Testis (tissue), 5 donors: ENCODE measurements at places on chromosomes 2 and 18.

DNA sequence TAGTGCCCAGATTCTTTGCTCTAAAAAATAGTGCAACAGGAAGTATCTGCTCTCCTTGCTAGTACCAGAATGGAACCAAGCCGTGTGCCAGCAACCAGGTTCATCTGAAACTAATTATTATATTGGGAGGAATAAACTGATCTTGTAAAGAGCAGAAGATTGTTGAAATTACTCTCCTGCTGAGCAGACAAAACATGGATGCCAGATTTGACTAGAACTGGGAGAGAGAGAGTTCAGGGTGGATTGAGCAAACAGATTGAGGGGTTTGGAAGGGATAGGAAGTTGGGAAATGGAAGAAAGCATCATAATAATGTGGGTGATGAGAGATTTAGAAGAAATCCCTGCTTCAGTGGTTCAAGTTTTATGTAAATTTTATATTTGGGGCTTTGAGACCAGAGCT lies 160.1 kb upstream of the RASGRP3 start:
- DNase-seq, result no peak
- no peak overlapping the region for H3K4me3 ChIP-seq
- no peak overlapping the region for H3K27ac ChIP-seq
- H3K27me3 ChIP-seq, result no peaks in the 10 kb centered on the region
- H3K4me1 ChIP-seq, result no peaks in the 10 kb centered on the region
- H3K36me3 ChIP-seq, result no peaks in the 10 kb centered on the region

DNA sequence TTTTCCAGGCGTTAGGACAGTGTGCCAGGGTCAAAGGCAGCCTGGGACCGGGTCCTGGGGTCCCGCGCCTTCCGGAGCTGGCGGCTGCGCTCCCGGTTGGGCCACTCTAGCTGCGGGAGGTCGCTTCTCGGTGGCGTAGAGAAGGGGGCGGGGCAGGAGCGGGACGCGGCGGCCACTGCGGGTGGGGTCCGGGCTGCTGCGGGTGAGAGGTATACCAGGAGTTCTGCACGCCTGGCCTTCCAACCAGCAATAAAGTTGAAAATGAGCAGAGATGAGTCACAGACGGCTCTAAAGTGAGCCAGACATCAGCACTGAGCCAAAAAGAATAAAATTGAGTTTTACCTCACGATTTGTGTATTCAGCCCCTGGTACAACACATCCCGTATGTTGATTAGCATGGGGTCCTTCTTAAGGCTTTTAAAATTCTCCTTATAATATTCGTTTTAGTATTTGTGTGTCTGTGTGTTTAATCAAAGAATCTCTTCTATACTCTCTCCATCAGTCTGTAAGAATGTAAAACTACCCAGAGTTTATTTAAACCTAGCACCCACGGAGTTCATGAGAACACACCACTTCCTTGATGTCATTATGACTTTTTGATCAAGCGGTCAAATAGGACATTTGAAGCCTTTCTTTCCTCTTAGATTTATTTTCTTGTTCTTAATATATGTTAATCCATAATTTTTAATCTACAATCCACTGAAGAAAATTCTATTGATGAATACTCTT lies at the start of gene C1GALT1C1L:
TSS of gene C1GALT1C1L (minus strand) at position 108 of the 729 bp plus-strand sequence. CDS start at position 1, 107 bp downstream.
- H3K4me1 ChIP-seq, result no peaks in the 10 kb centered on the region
- H3K4me3 ChIP-seq, result peak within 1 kb of the TSS; percentile 44
- no peaks in the 10 kb centered on the region for H3K36me3 ChIP-seq
- peak; percentile 82 for DNase-seq

GRCh38 chr2:177692783-177693269 lies 300.3 kb downstream of the AGPS start:
- DNase-seq, result no peak
- H3K27ac ChIP-seq, result no peak overlapping the region
- no peaks in the 10 kb centered on the region for H3K4me1 ChIP-seq
- H3K4me3 ChIP-seq, result no peak overlapping the region
- no peaks in the 10 kb centered on the region for H3K27me3 ChIP-seq
- H3K36me3 ChIP-seq, result no peaks in the 10 kb centered on the region

DNA sequence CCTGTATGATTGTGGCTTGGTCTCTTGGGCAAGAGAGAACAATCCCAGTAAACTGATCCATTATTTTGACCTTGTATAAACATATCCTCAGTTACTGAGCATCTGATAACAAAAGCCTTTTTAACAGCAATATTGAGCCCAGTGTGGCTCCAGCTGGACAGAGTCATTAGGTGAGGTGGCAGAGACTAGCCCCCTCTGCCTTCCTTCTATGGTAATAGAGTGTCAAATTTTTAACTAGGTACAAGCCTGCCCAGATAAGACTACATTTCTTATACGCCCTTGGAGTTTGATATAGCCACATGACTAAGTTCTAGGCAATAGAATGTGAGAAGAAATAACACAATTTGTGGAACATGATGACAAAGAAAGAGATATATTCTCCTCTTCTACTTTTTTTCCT lies 56.2 kb downstream of the HNMT start:
- no peak overlapping the region for H3K4me3 ChIP-seq
- H3K27ac ChIP-seq, result no peak overlapping the region
- no peaks in the 10 kb centered on the region for H3K36me3 ChIP-seq
- H3K27me3 ChIP-seq, result no peaks in the 10 kb centered on the region
- DNase-seq, result no peak
- no peaks in the 10 kb centered on the region for H3K4me1 ChIP-seq

DNA sequence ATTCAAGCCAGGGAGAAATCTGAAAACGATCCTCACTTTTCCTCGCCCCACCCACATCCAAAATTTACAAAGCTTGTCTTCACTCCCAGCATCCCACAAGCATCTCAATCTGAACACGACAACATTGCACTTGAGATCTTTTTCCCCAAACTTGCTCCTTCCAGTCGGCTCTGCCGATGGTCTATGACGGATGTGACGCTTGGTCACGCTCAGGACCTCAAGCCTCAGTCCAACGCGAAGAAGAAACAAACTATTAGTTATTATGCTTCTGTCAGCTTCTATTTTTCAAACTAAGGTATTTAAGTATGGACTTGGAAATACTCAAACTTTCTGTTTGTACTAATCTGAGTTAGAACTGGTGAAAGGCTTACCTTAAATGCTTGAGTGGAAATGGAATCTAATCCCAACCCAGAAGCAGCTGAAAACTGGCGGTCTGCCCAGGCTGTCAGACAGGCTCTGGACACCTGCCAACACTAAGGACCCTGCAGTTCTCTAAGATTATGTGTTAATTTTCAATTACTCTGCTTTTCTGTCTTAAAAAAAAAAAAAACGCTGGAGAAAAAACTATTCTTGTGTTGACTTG lies 132.1 kb upstream of the DNMT3A start:
- no peaks in the 10 kb centered on the region for H3K4me1 ChIP-seq
- no peak overlapping the region for H3K27ac ChIP-seq
- no peaks in the 10 kb centered on the region for H3K27me3 ChIP-seq

GRCh38 chr2:12299431-12299830 lies 417.3 kb upstream of the TRIB2 start:
- no peak overlapping the region for H3K4me3 ChIP-seq
- no peaks in the 10 kb centered on the region for H3K4me1 ChIP-seq
- DNase-seq, result no peak
- H3K27ac ChIP-seq, result no peak overlapping the region

DNA sequence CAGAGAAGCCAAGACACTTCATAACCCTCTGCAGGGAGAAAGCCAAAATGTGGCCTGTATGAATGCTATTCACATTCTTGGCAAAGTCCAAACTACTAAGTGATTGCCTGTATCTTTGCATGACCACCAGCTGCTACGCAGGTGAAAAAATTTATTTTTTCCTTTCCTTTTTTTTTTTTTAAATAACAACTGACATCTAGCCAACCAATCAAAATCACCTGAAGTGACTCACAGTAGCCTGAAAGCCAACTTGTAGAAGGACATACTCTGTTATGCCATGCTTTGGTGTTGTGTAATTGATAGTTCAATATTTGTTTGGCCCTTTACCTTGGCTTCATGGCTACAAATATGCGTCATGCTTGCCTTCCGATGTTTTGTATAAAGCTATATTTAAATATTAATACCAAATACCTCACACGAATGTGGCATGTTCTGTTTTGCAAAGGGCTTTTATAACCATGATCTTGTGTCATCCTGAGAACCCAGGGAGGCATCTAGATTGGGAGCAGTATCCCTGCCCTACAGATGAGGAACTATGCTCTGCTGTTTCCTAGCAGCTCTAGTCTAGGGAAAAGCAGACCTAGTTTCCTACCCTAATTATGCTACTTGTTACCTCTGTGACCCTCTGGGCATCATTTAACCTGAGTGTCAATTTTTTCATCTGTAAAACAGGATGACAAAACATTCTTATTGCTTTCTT lies 102.1 kb downstream of the MYOM1 start:
- H3K4me1 ChIP-seq, result no peaks in the 10 kb centered on the region
- no peak for DNase-seq
- H3K4me3 ChIP-seq, result no peak overlapping the region
- H3K27ac ChIP-seq, result no peak overlapping the region

GRCh38 chr18:13680612-13681011 lies 45.7 kb downstream of the FAM210A start:
- no peak overlapping the region for H3K27ac ChIP-seq
- H3K36me3 ChIP-seq, result no peaks in the 10 kb centered on the region
- no peak overlapping the region for H3K4me3 ChIP-seq

GRCh38 chr2:31213601-31214443 lies 3.5 kb downstream of the CAPN14 start:
- H3K4me3 ChIP-seq, result no peak overlapping the region
- DNase-seq, result no peak
- no peaks in the 10 kb centered on the region for H3K36me3 ChIP-seq
- no peaks in the 10 kb centered on the region for H3K4me1 ChIP-seq
- no peaks in the 10 kb centered on the region for H3K27me3 ChIP-seq
- H3K27ac ChIP-seq, result no peak overlapping the region

GRCh38 chr2:78397198-78397597 lies 628.3 kb upstream of the REG3G start:
- H3K27ac ChIP-seq, result no peak overlapping the region
- DNase-seq, result no peak
- no peak overlapping the region for H3K4me3 ChIP-seq
- no peaks in the 10 kb centered on the region for H3K36me3 ChIP-seq

DNA sequence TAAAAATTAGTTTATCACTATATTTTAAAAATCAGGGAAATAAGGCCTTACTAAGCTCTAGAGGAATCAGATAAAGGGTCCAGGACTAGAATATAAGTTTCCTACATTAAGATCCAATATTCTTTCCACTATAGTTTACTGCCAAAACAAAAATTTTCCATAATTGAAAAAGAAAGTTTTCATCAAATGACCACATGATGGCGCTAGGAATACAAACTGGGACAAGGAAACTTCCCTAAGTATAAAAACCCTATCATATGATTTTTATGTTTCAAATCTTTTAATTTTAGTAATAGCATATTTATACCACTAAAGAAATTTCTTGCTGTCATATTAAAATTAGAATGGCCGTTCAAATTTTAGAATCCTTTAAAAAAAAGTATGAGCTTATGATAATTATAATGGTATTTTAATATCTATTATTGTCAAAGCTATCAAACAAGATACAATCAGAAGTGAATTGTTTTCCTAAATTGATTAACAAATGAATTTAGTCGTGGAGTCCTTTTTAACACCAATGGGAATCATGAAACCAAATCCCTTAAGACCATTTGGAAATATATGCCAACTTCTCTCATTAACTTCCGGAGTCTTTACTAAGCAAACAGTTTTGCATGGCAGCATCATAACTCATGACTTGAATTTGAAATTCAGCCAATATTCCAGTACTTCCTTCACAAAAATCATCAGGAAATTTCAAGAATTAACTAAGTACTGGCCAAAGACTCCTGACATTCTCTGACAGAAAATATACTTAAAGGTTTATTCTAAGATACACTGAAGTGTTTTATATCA lies 70.3 kb downstream of the SCN1A start:
- no peaks in the 10 kb centered on the region for H3K36me3 ChIP-seq
- H3K4me1 ChIP-seq, result no peaks in the 10 kb centered on the region
- no peak overlapping the region for H3K4me3 ChIP-seq
- no peaks in the 10 kb centered on the region for H3K27me3 ChIP-seq
- DNase-seq, result no peak
- H3K27ac ChIP-seq, result no peak overlapping the region

- H3K27ac ChIP-seq, result peak overlapping the region; percentile 88
- peaks cover 9% of the 10 kb centered on the region for H3K4me1 ChIP-seq
- H3K36me3 ChIP-seq, result no peaks in the 10 kb centered on the region
- H3K4me3 ChIP-seq, result peak overlapping the region; percentile 63
- peak; percentile 35 for DNase-seq
These were observed 807 bp downstream of the GAREM1 start for GRCh38 chr18:32469691-32470459.

- no peak for DNase-seq
- H3K36me3 ChIP-seq, result no peaks in the 10 kb centered on the region
- H3K4me3 ChIP-seq, result no peak overlapping the region
- no peak overlapping the region for H3K27ac ChIP-seq
- no peaks in the 10 kb centered on the region for H3K4me1 ChIP-seq
These were observed 148.2 kb upstream of the CYP1B1 start for GRCh38 chr2:38224181-38224580.

- peak overlapping the region; percentile 82 for H3K4me3 ChIP-seq
- H3K4me1 ChIP-seq, result peaks cover 19% of the 10 kb centered on the region
- H3K36me3 ChIP-seq, result no peaks in the 10 kb centered on the region
- no peaks in the 10 kb centered on the region for H3K27me3 ChIP-seq
These were observed 430 bp upstream of the CHMP1B start for GRCh38 chr18:11850821-11851145.

DNA sequence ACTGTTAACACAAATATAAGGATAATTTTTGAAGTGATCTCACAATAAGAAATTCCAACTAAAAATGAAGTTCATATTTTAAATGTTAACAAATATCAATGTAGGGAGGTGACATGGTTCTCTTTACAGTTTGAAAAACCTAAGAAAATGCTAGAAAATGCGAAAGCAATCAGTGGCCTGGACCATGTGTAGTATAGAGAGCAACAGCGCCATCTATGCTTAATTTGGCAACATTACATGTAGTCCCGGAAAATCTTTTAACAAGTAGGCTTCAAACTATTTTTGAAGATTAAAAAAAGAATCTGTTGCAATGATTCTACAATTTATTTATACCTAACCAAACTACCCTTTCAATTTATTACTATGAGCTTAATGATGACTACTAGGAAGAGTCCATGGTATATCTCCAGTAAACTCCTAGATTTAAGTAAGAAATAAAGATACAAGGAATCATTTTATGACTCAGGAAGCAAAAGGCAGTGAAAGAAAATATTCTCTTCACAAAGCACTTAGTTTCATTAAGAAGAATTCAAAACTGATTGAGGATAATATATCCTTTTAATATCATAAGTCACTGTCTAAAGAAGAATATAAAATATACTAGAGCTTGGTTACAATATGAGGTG lies 33.3 kb downstream of the NDUFA10 start:
- peak; percentile 49 for DNase-seq
- H3K27me3 ChIP-seq, result no peaks in the 10 kb centered on the region
- no peak overlapping the region for H3K27ac ChIP-seq
- no peaks in the 10 kb centered on the region for H3K36me3 ChIP-seq

- no peak overlapping the region for H3K27ac ChIP-seq
- H3K36me3 ChIP-seq, result no peaks in the 10 kb centered on the region
- no peak for DNase-seq
These were observed 46.2 kb downstream of the FTCDNL1 start for GRCh38 chr2:199804831-199805230.

GRCh38 chr2:59046401-59047372 lies 805.6 kb upstream of the FANCL start:
- H3K36me3 ChIP-seq, result no peaks in the 10 kb centered on the region
- no peak overlapping the region for H3K4me3 ChIP-seq
- H3K27ac ChIP-seq, result no peak overlapping the region
- DNase-seq, result no peak

GRCh38 chr2:28828382-28828781 lies 17.7 kb downstream of the SPDYA start:
- no peak overlapping the region for H3K4me3 ChIP-seq
- no peaks in the 10 kb centered on the region for H3K27me3 ChIP-seq
- no peak overlapping the region for H3K27ac ChIP-seq
